Brain microvascular endothelial cell (primary cell): ENCODE measurements at places on chromosomes 7 and 10.

DNA sequence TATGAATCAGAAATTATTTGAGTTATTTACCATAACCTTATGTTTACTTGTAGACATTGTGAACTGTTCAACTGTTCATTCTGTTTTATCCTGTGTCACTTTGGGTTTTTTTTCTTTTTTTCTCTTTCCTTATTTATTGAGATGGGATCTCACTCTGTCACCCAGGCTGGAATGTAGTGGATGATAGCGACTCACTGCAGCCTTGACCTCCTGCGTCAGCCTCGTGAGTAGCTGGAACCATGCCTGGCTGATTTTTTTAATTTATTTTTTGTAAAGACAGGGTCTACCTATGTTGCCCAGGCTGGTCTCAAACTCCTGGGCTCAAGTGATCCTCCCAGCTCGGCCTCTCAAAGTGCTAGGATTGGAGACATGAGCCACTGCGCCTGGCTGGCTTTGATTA lies 97.1 kb downstream of the CSTF2T start:
- peak; percentile 4 for DNase-seq

DNA sequence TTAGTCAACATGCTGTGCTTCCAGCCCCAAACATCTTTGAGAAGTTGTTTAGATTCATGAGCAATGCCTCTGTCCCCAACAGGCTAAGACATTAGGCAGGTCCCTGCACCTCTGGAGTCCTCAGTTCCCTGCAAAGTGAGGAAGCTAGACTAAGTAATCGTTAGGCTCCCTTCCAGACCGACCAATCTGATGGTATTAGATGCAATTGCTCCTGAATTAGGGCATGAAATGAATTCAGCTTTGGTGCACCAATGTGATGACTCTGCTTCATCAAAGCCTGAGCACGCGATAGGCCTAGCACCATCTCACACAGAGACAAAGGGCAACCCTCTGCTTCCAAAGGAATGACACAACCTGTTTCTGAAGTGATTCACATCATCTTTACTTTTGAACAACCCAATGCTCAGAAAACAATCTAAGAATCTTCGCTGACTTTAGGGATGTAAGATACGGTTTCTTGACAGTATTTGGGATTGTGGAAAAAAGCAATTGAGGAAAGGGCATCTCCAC lies 723 bp upstream of the TES start:
- no peak for DNase-seq

GRCh38 chr7:120156476-120156875 lies 116.5 kb upstream of the KCND2 start:
- no peak for DNase-seq

DNA sequence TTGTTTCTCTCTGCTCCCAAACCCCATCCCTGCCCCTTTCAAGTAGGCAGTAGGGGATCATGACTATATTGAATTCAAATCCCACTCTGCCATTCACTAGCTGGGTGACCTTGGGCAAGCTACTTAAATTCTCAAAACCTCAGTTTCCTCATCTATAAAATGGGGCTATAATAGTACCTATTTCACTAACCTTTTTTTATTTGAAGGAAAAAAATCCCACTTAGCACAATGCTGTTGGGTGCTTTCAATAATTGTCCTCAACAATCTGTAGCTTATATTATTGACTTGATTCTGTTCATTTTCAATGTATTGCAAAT lies 190.4 kb upstream of the YAE1 start:
- no peak for DNase-seq

- no peak for DNase-seq
Observed at GRCh38 chr10:1346201-1346600, 290.0 kb downstream of the WDR37 start.

DNA sequence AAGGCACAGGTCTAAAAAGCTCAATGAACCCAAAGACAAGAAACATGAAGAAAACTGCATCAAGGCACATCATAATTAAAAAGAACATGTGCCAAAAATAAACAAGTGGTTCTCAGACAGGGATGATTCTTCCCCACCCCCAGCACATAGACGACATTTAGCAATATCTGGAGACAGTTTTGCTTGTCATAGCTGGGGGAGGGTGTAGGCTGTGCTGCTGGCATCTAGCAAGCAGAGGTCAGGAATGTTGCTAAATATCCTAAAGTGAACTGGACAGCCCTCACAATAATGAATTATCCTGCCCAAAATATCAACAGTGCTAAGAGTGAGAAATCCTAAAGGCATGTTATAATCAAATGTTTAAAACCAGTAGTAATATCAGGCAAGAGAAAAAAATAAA lies 122.6 kb downstream of the MICU1 start:
- peak; percentile 59 for DNase-seq

DNA sequence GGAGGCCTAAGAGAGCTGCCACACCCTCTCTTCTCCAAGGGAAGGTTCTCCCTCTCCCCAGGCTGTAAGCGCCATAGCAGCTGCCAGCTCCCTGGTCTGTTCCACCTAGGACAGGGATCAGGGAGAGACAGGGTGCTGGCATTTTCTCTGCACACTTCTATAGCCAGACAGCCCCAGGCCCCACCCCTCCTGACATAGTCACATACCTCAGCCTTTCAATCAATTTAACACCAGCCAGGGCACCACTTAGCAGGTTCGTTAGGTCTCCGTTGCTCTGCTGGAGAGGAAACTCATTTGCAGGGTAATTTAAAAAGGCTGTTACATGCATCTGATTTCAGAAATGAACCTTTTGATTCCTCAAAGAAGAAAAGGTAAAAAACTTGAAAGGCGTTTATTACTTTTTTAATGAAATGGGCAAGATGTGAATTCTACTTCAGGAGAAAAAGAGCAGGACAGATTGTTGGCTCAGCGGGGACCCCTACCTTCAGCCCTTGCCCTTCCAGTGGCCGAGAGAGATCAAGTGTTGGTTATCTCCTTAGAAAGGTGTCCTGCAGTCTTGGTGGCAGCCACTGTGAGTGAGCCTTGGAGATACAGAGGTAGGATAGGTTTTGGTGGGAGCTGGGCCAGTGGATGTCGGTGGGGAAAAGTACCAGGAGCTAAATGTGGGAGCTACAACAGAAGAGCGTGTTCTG lies 180.5 kb upstream of the GALNT17 start:
- DNase-seq, result no peak

DNA sequence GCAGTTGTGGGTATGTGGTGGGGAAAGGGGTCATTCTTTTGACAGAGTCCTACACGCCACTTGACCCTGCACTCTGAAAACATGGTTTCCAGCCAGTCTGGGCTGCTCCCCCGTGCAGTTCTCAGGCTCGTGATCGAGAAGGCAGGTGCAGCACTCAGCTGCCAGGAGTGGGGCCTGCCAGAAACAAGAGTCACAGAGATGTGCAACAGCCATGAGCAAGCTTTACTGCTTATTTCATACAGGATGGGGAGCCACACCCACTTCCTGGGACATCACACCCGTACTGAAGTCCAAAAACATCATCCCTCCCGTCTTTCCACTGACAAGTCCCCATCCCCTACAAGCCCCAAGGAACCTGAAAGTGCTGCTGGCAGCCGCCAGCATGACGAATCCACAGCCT lies 9.3 kb downstream of the ATG9B start:
- no peak for DNase-seq

GRCh38 chr10:22736134-22736533 lies 21.8 kb upstream of the PIP4K2A start:
- DNase-seq, result peak; percentile 8

DNA sequence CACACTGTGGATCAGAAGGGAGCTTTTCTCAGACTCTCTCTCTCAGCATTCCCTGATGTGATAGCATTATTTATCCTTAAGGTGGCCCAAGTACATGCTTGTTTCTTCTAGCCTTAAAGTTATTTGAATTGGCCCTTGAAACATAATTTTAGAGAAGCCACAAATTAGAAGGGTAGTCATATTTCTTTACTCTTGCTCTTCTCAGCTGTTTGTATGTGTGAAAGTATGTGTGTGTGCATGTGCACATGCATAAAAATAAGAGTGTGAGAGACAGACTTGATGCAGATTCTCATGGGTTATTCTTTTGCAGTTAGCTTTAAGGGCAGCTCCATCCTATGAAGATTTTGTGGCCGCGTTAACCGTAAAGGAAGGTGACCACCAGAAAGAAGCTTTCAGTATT lies 50.1 kb downstream of the PLEKHA8 start:
- no peak for DNase-seq
